ENCODE measurements at places on chromosomes 7 and 10.

- no peak for DNase-seq
Observed at GRCh38 chr10:132828681-132829080, 42.7 kb upstream of the NKX6-2 start.

DNA sequence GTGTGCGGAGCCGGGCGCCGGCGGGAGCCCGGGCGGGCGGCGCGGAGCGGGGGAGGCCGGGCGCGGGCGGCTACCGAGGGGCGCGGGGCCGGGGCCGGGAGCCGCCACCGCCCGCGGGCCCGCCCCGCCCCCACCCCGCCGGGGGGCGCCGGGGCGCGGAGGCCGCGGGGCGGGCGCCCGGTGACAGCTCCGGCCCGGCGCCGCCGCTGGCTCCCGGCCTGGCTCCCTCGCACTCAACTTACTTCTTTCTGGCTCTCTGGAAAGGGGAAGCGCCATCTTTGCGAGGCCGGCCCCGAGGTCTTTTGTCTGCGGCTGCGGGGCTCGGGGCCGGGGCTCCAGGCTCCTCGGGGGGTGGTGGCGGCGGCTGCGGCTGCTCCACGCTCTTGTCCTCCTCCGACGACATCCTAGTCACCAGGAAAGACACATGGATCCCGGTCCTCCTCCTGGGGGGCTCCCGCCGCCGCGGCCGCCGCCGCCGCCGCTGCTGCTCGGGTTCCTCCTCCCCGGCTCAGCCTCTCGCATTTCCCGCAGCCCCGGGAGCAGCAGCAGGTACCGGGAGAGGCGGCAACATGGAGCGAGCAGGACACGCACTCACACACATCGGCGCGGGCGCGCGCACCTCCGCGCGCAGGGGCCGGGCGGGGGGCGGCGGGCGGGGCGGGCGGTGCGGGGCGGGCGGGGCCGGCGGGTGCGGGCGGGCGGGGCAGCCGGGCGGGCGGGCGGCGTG is at the start of gene KMT2C:
Gene KMT2C, minus strand, starts transcription at position 620 of the 727 bp plus-strand sequence. Its CDS starts 217 bp downstream, at position 403.
- DNase-seq, result peak; percentile 21

GRCh38 chr7:133796782-133797745 is 330.1 kb upstream of the LRGUK start:
- no peak for DNase-seq

DNA sequence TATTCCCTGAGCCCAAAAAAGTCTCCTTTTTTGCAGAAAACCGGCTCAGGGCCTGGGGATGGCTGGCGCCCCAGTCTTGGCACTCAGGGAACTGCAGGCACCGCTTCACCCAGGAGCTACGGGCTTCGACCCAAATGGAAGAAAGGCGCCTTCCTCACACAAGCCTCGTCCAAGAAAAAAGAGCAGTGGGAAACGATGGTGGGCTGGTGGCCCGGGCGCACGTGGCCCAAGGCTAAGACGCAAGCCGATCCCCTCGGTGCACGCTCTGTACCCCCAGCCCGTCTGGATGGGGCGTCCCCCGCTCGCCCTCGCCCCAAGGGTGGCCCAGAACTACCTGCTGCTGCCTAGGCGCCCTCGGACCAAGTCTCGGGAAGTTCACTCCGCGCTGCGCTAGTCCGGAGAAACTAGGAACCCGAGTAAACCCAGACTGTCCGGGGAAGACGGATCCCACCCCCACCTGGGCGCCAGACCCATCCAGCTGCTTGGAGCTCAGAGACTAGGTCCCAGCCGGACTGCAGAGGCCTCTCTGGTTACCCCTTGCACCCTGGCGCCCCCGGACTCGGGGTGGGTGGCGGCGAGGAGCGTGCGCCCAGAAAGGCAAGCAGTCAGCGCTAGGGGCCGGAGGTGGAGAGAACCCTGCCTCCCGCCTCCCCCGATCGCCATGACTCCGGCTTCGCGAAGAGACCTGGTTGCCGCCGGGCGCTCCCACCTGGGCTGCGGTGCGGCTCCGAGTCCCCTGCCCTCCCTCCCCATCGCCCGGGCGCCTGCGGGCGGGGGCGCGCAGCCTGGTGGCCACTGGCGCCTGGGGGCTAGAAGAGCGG is 76.4 kb downstream of the CALN1 start:
- no peak for DNase-seq

DNA sequence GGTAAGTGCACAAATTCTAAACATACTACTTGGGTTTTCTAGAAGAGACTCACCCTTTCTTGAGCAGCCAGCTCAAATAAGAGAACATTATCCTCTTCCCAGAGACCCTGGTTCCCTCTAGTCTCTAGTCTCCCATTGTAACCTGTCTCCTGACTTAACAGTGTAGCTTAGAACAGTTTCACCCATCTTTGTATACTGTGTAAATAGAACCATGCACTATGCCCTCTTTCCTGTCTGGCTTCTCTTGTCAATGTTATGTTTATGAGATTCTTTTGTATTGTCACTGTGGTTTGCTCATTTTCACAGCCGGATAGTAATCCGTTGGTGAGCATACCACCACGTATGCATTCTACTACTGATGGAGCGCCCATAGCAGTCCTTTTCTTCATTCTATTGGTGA is 227.4 kb upstream of the PLPP4 start:
- DNase-seq, result no peak

DNA sequence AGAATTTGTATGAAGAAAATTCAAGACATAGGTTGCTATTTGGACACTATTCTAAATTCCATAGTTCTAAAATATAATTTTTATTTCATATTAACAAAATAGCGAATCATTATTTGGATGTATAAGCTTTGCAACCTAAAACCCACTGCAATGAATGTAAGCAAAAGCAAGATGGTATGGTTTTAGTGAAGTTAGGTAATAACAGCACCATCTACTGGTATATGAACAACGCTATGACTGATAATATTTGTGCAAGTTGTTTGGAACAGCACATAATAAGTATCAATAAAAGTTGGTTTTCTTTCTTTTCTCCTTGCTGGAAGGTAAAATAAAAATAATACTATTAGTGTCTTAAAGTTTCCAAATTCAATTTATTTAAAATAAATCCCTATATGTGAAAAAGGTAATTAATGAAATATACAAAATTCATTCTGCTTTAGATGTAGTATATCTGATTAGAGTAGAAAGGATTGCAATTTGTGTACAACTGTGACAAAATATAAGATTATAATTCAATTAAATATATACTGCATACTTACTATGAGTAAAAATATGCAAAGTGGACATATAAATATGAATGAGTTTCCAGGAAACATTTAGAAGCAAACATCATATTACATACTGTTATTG is 79.0 kb upstream of the LSM8 start:
- DNase-seq, result no peak

GRCh38 chr7:86448856-86449255 is 194.9 kb upstream of the GRM3 start:
- no peak for DNase-seq

- no peak for DNase-seq
Observed at GRCh38 chr10:131147301-131147975, 164.1 kb downstream of the TCERG1L start.

DNA sequence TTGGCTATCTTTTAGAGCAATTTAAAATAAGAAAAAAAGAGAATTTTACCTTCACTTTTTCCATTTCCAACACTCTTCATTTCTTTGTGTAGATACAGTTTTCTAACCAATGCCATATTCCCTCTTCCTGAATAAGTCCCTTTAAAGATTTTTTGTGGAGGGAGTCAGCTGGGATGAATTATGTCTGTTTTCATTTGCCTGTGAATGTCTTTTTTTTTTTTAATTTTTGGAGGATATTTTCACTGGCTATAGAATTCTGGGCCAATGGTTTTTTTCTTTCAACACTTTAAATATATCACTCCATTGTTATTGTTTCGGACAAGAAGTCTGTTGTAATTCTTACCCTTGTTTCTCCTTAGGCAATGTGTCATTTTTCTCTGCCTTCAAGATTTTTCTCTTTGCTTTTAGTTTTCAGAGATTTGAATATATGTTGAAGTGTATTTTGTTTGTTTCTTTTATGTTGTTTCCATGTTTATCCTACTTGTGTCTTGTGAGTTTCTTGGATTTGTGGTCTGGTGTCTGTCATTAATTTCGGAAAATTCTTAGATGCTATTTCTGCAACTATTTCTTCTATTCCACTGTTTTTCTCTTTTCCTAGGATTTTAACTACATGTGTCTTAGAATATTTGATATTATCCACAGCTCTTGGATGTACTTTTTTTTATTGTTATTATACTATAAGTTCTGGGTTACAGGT is 20.0 kb upstream of the CXCL12 start:
- no peak for DNase-seq

DNA sequence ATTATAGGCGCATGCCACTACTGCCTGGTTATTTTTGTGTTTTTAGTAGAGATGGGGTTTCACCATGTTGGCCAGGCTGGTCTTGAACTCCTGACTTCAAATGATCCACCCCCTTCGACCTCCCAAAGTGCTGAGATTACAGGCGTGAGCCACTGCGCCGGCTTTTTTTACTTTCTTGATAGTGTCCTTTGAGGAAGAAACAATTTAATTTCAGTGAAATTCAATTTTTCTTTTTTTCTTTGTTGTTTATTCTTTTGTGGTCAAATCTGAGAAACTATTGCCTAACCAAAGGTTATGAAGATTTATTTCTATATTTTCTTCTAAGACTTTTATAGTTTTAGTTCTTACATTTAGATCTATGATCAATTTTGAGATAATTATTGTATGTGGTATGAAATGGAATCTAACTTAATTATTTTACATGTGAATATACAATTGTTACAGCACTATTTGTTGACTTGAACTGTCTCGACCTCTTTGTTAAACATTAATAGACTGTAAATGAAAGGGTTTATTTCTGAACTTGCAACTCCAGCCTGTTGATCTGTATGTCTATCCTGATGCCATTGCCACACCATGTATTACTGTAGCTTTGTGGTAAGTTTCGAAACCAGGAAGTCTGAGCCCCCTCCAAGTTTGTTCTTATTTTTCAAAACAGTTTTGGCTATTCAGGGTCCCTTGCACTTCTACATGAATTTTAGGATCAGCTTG is 19.8 kb upstream of the RASSF4 start:
- DNase-seq, result no peak

- no peak for DNase-seq
Observed at GRCh38 chr7:140416560-140416959, 12.7 kb downstream of the RAB19 start.

DNA sequence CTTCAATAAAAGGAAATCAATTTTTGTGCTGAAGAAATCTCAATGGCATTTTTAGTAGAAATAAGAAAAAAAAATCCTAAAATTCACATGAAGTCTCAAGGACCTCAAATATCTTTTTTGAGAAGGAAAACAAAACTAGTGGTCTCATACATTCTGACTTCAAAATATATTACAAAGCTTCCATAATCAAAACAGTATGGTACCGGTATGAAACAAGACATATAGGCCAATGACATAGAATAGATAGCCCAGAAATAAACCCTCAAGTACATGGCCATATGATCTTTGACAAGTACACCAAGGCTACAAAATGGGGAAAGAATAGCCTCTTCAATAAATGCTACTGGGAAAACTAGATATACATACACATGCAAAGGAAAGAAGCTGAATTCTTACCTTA is 131.8 kb upstream of the GPR22 start:
- no peak for DNase-seq

DNA sequence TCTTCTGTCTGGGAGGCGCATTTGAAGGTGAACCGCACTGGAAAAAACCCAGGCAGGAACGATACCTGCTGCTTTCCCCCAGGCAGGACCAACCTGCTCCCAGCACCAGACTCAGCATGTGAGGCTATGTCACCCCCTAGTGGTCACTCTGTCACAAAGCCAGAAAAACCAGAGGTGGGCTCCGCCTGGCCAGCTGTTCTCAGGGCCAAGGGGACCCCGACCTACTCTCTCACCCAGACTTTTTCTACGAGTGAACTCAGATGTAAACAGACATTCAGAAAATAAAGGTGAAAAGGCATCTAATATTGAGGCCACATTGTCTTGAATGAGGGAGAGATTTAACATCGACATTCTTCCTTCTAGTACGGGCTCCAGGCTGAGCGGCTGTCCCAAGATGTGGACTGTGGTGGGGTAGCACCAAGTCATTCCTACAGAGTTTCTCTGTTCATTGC is 117.3 kb downstream of the PRKAG2 start:
- DNase-seq, result peak; percentile 41

DNA sequence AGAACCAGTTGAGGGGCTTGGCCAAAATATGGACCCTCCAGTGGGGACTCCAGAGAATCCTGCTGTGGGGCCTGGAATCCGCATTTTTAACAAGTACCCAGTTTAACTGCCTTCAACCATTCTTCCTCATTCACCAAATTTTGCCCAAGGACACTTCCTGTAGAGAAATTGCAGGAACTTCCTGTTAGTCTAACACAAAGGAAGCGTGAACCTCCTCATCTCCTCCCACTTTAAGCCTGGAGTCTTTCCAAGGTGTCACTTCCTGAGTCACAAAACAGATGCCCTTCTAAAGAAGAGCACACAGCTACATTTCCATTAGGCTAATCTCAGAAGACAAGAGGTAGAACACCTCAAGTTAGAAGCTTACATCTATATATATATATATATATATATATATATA is 188.4 kb downstream of the PPP1R17 start:
- no peak for DNase-seq

DNA sequence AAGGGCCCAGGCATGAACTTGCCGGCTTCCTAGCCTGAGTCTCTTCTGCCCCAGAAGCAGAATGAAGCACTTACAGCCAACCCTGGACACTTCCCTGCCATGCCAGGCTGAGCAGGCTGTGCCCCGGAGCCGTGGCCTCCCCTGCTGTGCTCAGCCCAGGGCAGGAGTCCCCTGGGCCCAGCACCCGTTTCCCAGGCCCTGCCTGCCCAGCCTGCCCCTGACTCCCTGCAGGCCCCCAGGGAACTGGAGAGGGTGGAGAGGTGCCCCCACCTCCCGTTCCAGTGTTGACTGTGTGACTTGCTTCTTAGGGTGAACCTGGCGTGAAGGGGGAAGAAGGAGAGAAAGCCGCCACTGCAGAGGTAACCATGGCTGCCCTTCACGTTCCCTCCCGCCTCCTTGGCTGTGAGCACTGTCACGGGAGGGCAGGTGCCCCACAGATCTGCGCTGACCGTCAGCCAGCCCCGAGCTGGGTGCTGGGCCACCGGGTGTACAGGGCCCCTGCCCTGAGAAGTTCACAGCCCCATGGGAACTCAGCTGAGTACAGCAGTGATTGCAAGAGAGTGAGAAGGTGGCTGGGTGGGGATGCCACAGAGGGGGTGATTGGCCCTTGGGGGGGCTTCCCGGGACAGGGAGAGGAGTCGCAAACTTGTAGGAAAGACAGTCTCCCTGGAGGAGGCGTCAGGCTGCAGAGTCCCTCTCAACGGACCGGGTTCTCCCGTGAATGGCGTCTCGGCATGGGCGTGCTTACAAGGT is 75.9 kb downstream of the MYL10 start:
- no peak for DNase-seq

GRCh38 chr10:78699971-78700370 is 368.8 kb upstream of the ZMIZ1 start:
- DNase-seq, result no peak

Measured in stimulated activated CD8-positive, alpha-beta memory T cell treated with anti-CD3 and anti-CD28 coated beads, Interleukin-15, amount 100 ng/mL, for 4 hours (primary cell).